ENCODE measurements at places on chromosomes 16 and 17.

DNA sequence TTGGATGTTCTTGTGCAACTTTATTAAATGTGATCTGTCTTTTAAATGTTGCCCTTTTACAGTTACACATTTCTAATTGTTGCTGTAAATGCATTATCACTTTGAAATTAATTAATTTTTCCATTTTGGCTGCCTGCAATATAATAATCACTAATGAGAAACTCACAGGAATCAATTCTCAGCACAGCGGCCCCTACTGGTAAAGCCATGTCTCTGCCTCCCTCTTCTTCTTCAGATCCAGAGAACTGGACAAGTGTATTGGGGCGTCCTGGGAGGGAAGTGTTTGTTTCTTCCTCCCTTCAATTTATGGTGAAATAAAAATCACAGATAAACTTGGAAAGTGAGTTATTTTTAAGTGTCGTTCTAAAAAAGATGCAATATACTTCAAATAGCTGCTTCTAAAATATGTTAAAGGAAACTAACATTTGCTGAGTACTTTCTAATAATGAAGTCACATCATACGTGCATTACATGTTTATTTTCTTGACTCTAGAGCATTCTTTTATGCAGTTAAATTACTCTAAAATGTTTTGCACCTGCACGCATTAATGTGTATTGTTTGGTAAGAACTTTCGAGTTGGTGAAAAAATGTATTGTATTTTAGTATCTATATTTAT lies 338.0 kb downstream of the WWOX start:
- DNase-seq, result peak; percentile 1

DNA sequence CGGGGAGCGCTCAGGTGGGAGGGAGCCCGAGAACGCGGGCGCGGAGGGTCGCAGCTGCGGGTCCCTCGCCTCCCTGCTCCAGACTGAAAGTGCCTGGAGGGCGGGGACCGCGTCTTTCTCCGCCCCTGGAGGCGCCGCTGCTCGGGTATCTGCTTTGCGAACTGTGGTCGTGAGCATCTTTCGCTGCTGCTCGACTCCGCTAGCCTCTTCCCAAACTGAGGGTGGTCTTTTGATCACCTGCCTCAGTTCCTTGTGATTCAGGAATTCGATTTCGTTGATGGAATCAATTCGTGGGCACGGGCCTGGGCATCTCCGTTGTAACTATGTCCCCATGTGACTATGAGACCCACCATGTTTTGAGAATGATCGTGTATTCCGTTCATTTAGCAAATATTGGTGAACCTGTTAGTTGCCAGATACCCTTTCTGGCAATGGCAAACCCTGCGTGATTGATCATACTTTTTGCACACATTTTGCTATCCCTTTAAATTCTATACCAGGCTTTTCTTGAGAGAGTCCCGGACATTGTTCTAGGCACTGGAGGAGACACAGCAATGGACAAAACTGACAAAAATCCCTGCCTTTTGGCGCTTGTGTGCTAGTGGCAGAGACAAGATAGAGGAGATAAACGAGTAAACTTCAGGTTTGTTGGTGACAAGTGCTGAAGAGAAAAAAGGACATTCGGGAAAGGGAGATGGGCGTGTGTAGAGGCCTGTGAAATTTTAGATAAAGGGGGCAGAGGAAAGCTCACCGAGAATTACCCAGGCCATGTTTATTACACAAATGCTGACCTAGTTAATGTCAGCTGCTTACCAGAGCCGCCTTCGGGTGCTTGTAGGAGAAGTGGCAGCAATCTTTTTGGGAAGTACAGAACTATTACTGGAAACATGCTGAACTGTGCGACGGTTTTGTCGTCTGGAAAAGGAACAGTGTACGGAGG lies 948 bp downstream of the UTP18 start:
- DNase-seq, result peak; percentile 83

- DNase-seq, result peak; percentile 35
These were observed 37.9 kb downstream of the GSG1L start for GRCh38 chr16:28025631-28026030.

GRCh38 chr16:1413684-1414531 lies 596 bp downstream of the UNKL start:
- DNase-seq, result peak; percentile 42

DNA sequence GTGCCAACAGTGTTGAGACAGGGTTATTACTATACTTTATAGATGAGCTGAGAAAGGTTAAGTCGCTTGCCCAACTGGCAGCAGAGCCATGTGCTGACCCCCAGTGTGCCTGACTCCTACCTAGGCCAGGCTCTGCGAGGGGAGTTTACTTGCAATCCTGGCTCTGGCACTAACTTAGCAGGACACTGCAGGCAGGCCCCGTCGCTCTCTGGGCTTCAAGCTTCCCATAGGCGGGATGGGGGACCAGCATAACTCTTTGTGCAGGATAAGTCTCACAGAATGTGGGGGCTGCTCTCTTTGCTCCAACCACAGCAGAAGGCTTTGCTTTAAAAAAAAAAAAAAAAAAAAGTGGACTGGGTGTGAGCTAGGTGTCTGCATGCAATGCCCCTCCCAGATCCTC lies 102.7 kb downstream of the GNAO1 start:
- DNase-seq, result no peak

DNA sequence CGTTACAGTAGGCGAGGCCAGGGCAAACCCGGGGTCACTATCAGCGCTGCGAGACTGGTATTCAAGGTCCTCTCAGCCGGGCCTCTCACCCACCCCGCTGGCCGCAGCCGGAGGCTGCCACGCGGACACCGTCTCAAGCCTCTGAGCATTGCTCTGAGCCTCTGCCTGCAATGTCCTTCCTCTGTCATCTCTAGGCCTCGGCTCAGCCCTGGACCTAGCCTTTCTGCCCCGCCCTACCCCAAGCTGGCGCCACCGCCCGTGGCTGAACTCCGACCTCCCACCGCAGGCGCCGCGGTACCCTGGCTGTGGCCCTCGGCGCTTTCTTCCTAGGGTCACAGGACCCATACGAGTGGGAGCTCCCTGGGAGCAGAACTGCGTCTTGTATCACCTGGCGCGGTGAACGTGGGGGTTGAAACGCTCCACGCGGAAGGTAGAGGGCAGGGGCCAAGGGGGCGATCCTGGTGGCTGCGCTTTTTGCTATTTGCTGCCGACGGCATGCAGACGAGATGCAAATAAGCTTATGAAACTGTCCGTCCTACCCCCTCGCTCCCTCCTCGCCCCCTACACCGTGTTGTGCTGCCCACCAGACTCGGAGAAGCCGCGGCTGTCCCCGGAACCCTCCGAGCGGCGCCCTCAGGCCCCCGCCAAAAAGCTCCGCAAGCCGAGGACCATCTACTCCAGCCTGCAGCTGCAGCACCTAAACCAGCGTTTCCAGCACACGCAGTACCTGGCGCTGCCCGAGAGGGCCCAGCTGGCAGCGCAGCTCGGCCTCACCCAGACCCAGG lies 3.7 kb downstream of the DLX4 start:
- DNase-seq, result no peak

DNA sequence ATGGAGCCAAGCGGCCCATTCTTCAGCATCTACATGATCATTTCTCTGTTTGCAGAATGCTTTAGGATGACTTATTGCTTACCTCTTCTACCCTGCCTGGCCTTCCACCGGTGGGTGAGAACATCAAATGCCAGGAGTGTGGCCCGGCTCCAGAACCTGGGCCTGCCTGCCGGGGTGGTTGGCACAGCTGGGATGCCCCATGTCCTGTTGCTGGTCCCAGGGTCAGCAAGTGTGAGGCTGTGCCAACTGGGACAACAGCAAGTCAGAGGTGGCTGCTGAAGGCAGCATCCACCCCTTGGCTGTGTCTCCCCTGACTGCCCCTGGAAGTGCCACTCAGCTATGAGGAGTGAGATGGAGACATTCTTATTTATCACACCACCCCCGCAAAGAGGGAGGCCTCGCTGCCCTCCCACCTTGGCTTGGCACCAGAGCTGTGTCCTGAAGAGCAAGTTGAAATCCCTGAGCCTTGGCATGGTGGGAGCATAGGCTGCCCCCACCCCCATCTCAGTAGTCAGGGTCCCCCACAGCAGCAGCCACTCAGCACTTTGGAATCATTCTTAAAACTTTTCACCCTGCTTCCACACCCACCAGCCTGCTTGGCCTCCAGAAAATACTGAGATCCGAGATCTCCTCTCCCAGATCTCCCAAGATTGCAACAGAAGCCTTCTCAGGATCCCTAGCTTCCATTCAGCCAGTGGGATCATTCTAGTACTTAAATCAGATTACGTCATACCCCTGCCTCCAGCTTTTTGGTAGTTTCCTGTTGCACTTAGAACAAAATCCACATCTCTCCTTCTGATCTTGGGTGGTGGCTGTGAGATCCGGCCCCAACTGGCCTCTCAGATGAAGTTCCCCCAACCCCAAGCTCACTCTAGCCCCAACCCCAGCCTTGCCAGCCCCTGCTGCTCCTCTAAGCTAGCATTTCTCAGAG lies 127.5 kb downstream of the SOCS1 start:
- DNase-seq, result no peak

DNA sequence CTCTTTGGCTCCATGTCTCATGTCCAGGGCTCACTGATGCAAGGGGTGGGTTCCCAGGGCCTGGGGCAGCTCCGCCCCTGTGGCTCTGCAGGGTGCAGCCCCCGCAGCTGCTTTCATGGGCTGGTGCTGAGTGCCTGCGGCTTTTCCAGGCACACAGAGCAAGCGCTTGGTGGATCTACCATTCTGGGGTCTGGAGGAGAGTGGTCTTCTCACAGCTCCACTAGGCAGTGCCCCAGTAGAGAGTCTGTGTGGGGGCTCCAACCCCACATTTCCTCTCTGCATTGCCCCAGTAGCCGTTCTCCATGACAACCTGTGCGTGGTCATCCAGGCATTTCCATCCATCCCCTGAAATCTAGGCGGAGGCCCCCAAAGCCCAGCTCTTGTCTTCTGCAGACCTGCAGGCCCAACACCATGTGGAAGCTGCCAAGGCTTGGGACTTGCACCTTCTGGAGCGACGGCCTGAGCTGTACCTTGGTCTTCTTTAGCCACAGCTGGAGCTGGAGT lies 5.2 kb downstream of the IL32 start:
- no peak for DNase-seq

GRCh38 chr17:1561420-1562175 lies 994 bp downstream of the PITPNA start:
- DNase-seq, result no peak

GRCh38 chr17:18025945-18026776 lies 12.8 kb downstream of the ATPAF2 start:
- DNase-seq, result peak; percentile 66

DNA sequence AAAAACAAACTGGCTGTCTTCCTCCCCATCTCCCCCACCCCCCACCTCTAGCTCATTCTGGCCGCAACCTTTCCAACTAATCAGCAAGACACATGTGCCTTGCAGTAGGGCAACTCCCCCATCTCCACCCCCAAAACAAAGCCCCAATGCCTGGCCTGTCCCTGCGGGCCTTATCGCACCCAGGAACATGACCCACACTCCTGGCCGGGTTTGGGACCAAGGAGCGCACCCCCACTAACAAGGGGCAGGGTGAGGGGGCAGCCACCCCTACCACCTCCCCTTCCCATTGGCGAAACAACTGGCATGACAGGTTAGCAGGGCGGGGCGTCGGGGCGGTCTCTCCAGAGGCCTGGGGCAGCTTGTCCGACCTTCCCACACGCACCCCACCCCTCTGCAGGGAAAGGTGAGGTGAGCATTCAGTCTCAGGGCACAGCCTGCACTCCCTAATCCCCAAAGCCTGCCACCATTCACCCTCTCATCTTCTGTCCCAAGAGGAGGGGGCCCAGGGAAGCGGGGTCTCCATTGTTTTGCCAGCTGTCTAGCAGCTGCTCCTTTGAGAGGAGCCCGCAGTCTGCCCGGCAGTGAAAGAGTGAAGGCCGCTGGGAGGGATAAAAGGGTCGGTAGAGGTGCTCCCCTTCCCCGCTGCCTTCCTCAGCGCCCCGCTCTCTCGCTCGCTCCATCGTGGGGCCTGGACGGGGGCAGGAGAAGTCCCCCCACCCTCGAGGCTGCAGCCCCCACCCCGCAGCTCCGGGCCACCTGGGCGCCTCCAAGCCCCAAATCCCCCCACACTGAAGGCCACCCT lies 765 bp downstream of the MYO18A start:
- DNase-seq, result peak; percentile 71

DNA sequence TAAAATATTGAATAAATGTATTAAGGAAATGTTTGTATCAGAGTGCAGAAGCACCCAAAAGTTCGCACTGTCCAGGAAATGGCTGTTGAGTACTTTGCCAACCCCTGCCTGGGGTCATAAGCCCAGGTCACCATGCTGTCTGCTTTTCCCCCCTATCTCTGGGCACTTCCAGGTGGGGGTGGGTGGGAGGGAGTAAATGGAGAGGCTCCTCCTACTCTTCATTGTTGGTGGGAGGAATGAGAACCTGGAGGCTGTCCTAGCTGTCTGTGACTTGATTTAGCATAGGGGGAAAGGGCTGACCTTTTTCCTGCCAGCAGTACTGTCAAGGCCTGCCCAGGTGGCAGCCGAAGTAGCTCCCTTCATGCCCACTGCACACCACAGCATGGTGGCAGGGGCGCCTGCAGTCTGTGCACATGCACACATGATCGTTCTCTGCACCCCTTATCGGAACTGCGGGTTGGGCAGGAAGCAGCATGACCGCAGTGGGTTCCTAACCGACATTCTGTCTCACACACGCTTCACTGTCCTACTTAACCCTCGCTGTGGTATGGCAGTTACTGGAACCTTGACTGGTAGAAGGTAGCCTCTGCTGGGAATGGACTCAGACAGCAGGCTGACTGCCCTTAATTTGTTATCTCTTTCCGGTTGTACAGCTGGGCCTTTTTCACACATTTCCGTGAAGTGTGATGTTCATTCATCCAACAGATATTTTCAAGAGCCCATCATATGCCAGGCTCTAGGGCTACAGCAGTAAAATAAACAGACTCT lies 41.5 kb downstream of the LDHD start:
- no peak for DNase-seq

DNA sequence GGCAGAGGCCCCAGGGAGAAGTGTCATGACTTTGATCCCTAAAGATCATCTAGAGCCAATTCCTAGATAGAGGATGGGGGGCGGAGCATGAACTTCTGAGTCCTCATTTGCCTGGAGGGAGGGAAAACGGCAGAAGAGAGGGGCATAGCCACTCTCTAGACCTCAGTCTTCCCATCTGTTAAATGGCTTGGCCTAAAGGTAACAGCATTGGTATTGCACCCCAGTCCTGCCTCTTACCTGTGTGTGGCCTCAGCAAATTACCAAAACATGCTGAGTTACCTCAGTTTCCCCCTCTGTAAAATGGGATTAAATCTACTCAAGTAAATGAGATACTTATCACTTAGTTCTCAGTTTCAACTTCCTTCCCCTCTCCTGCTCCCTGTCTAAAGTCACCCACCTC lies 47.5 kb downstream of the CNGB1 start:
- DNase-seq, result no peak

GRCh38 chr17:76197911-76198310 lies 42.4 kb downstream of the RNF157 start:
- DNase-seq, result no peak

DNA sequence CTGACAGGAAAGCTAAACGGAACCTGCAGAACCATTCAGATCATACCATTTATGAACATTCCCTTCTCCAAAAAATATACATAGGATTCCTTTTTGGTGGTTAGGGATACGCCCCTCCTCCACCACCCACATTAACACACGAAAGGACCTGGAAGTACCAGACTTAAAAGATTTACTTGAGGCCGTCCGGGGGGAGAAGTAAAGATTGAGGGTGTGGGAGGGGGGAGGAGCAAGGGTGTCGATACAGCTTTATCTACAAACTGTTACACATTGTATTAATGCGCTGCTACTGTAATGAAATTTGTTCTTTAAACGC lies 537 bp downstream of the PALB2 start:
- DNase-seq, result no peak

GRCh38 chr17:52376137-52376536 lies 217.6 kb upstream of the CA10 start:
- DNase-seq, result no peak

Data from NCI-H2171 treated with DMSO at 0.1 percent for 48 hours (cell line).